ENCODE measurements at places on chromosomes 6 and 20. TPM values are rescaled to one million over a fixed set of nuclear protein-coding genes. Genes with fewer than 3 reads are reported as not detected.

GRCh38 chr6:30719356-30719755 lies 796 bp upstream of the TUBB start:
- H3K36me3 ChIP-seq, result peaks cover 27% of the 10 kb centered on the region
- peak overlapping the region; percentile 86 for H3K4me3 ChIP-seq
- H3K4me1 ChIP-seq, result peaks cover 62% of the 10 kb centered on the region
- no peaks in the 10 kb centered on the region for H3K27me3 ChIP-seq
- peak overlapping the region; percentile 93 for H3K27ac ChIP-seq

DNA sequence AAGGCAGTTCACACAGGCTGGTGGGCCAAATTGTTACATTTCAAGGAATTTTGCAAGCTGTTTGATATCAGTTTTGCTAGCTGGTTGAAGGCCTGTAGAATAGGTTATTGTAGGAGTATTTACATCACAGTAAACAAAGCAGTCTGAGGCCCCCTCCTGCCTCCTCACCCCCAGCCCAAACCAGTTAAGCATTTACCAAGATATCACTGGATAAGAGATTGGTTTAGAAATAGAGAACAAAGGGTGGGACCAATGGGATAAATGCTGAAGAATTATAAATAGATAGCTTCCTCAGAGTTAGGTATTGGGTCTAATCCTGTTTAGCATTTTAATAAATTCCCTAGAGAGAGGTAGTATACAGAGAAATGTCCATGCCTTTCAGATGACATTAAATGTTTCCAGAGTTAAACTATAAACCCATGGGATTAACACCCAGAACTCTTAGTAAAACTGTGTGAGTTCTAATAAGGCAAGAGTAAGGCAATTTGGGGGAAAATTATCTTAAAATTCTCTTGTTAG lies 2.3 kb upstream of the PHACTR2 start:
- no peaks in the 10 kb centered on the region for H3K36me3 ChIP-seq
- no peaks in the 10 kb centered on the region for H3K27me3 ChIP-seq
- H3K4me3 ChIP-seq, result no peak overlapping the region
- H3K27ac ChIP-seq, result peak overlapping the region; percentile 78
- H3K4me1 ChIP-seq, result peaks cover 56% of the 10 kb centered on the region
- DNase-seq, result no peak

- peaks cover 40% of the 10 kb centered on the region for H3K4me1 ChIP-seq
- DNase-seq, result peak; percentile 18
- no peak overlapping the region for H3K4me3 ChIP-seq
- peak overlapping the region; percentile 64 for H3K27ac ChIP-seq
These were observed 65.0 kb upstream of the CD93 start for GRCh38 chr20:23151008-23151703.

- H3K27me3 ChIP-seq, result no peaks in the 10 kb centered on the region
- no peak for DNase-seq
- no peak overlapping the region for H3K4me3 ChIP-seq
- peaks cover 18% of the 10 kb centered on the region for H3K4me1 ChIP-seq
These were observed 3.1 kb upstream of the CCDC167 start for GRCh38 chr6:37502703-37503291.

DNA sequence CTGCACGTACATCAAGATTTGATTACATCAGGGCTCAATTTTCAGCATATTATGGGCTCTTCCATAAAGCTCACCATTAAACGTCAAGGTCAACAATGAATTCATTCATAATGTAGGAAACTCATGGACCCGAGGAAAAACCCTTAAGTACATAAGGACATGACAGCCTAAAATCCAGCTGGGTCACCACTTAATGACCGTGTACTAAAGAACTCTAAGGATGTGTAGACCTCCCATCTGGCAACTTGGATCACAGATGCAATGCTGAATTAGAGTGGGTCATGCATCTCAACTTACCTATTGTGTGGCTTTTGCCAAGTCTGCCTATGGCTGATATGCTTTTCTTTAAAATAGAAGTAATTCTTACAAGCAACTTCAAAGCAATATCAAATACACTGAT lies 26.7 kb upstream of the DEFB112 start:
- H3K36me3 ChIP-seq, result no peaks in the 10 kb centered on the region
- DNase-seq, result no peak
- H3K4me3 ChIP-seq, result no peak overlapping the region
- H3K27me3 ChIP-seq, result no peaks in the 10 kb centered on the region

- H3K4me3 ChIP-seq, result no peak overlapping the region
- no peak for DNase-seq
- no peaks in the 10 kb centered on the region for H3K36me3 ChIP-seq
- no peaks in the 10 kb centered on the region for H3K27me3 ChIP-seq
These were observed 219.3 kb upstream of the THBS2 start for GRCh38 chr6:169472786-169473416.

GRCh38 chr6:158387036-158387435 lies 74.8 kb downstream of the TULP4 start:
- no peak for DNase-seq
- H3K4me1 ChIP-seq, result no peaks in the 10 kb centered on the region
- no peaks in the 10 kb centered on the region for H3K27me3 ChIP-seq
- no peak overlapping the region for H3K27ac ChIP-seq
- no peaks in the 10 kb centered on the region for H3K36me3 ChIP-seq
- no peak overlapping the region for H3K4me3 ChIP-seq

- H3K36me3 ChIP-seq, result no peaks in the 10 kb centered on the region
- no peaks in the 10 kb centered on the region for H3K27me3 ChIP-seq
- DNase-seq, result peak; percentile 73
- H3K27ac ChIP-seq, result no peak overlapping the region
These were observed 5.3 kb upstream of the TCP11 start for GRCh38 chr6:35146453-35146852.

DNA sequence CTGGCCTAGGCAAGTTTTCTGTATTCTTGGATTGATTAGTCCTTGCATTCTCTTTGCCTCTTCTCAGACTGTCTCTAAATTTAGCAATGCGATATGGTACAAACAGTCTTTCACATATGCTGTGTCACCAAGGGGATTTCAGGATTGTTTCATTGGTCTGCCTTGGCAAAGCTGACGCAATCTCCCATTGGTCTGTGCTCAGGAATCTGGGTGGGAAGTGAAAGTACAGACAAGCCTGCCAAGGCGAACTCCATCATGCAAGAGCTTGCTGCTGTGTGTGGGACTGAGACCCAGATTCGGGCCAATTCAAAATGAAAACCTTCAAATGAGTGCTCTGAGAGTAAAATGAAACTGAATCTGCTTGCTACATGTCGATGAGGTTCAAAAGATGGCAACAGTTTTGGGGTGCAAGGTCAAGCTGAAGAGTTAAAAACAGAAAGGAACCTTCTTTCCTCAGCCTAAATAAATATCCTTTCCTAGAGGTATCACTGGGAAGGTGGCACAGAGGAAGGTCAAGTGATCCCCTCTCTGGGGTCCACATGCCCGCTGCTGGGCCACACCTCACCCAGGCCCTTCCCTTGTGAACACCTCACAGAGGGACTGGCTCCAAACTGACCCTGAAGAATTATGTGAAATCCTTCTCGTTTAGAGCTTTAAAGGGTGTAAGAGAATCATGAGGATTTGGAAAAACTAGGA lies 198.8 kb upstream of the PREP start:
- no peaks in the 10 kb centered on the region for H3K27me3 ChIP-seq
- H3K4me1 ChIP-seq, result peaks cover 46% of the 10 kb centered on the region
- peak overlapping the region; percentile 18 for H3K27ac ChIP-seq

DNA sequence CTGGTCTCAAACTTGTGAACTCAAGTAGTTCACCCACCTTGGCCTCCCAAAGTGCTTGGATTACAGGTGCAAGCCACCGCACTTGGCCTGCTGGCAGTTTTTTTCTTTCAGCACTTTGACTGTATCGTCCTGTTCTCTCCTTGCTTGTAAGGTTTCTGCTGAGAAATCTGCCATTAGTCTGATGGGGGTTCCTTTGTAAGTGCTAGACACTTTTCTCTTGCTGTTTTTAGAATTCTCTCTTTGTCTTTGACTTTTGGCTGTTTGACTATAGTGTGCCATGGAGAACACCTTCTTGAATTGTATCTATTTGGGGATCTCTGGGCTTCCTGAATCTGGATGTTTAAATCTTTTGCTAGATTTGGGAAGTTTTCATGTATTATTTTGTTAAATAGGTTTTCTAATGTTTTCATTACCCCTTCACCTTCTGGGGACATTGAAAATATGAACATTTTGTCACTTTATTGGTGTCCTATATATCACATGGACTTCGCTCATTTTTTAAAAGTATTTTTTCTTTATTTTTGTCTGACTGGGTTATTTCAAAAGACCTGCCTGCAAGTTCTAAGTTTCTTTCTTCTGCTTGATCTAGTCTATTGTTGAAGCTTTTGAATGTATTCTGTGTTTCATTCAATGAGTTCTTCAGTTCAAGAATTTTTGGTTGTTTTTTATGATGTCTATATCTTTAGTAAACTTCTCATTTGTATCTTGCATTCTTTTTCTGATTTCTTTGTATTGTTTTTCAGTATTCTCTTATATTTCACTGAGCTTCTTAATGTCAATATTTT lies 22.1 kb downstream of the GJA10 start:
- no peak overlapping the region for H3K4me3 ChIP-seq
- no peaks in the 10 kb centered on the region for H3K36me3 ChIP-seq
- no peaks in the 10 kb centered on the region for H3K27me3 ChIP-seq
- no peaks in the 10 kb centered on the region for H3K4me1 ChIP-seq
- no peak for DNase-seq

- no peak overlapping the region for H3K4me3 ChIP-seq
- H3K4me1 ChIP-seq, result no peaks in the 10 kb centered on the region
- DNase-seq, result no peak
- H3K27ac ChIP-seq, result no peak overlapping the region
These were observed 137.4 kb upstream of the AFDN start for GRCh38 chr6:167689278-167689677.

- H3K4me1 ChIP-seq, result no peaks in the 10 kb centered on the region
- no peak for DNase-seq
- no peaks in the 10 kb centered on the region for H3K36me3 ChIP-seq
- H3K27ac ChIP-seq, result no peak overlapping the region
- H3K27me3 ChIP-seq, result no peaks in the 10 kb centered on the region
These were observed 110.9 kb downstream of the GFRAL start for GRCh38 chr6:55438203-55438602.

GRCh38 chr6:144055121-144055931 lies 40.0 kb downstream of the SF3B5 start:
- no peaks in the 10 kb centered on the region for H3K36me3 ChIP-seq
- H3K27me3 ChIP-seq, result no peaks in the 10 kb centered on the region
- H3K4me1 ChIP-seq, result no peaks in the 10 kb centered on the region
- peak; percentile 44 for DNase-seq
- peak overlapping the region; percentile 25 for H3K27ac ChIP-seq
- H3K4me3 ChIP-seq, result no peak overlapping the region

GRCh38 chr6:50829898-50830444 lies 11.3 kb downstream of the TFAP2B start:
- peaks cover 19% of the 10 kb centered on the region for H3K27me3 ChIP-seq
- no peak for DNase-seq
- no peak overlapping the region for H3K27ac ChIP-seq
- H3K4me1 ChIP-seq, result no peaks in the 10 kb centered on the region

GRCh38 chr6:22029171-22029570 lies 267.7 kb downstream of the PRL start:
- H3K4me1 ChIP-seq, result peaks cover 22% of the 10 kb centered on the region
- no peaks in the 10 kb centered on the region for H3K27me3 ChIP-seq
- H3K4me3 ChIP-seq, result no peak overlapping the region
- no peaks in the 10 kb centered on the region for H3K36me3 ChIP-seq
- H3K27ac ChIP-seq, result no peak overlapping the region
- peak; percentile 29 for DNase-seq

DNA sequence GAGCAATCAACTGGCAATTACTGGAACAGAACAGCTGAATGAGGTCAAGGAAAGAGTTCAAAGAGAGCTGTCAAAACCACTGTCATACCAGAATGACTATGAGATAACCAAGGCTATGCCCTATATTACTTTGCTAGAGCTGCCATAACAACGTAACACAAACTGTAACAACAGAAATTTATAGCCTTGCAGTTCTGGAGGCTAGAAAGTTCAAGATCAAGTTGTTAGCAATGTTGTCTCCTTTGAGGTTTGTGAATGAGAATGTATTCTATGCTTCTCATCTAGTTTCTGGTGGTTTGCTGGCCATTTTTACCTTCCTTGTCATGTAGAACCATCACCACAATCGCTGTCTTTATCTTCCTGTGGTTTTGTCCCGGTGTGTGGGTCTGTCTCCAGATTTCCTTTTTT lies 1323.0 kb upstream of the GJE1 start:
- no peak overlapping the region for H3K4me3 ChIP-seq
- DNase-seq, result no peak
- H3K4me1 ChIP-seq, result no peaks in the 10 kb centered on the region
- H3K27ac ChIP-seq, result no peak overlapping the region
- H3K27me3 ChIP-seq, result no peaks in the 10 kb centered on the region

DNA sequence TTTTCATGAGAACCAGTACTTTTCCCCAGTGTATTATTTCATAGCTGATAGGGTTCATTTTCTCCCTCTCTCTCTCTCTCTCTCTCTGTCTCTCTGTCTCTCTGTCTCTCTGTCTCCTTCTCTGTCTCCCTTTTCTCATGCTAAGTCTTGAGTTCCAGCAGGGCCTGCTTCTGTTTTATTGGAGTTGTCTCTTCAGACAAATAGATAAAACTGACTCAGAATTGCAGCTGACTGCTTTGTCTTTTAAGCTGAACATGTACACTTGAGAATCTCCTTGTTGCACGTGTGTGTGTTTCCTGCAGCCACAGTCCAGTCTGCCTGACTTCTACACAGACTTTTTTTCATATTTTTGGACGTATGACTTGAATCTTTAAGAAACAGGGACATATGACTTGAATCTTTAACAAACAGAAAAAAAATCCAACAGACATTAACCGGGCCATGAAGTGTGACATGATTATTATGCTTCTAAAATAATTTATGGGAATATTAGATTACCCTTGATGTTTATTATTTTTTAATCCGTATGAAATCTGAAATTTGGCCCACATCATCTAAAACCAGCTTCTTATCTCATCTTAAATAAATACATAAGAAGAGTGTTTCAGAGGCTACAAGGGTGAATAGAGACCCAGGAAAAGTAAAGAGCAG lies 71.5 kb downstream of the JAG1 start:
- no peaks in the 10 kb centered on the region for H3K36me3 ChIP-seq
- no peak overlapping the region for H3K27ac ChIP-seq
- H3K27me3 ChIP-seq, result no peaks in the 10 kb centered on the region
- no peaks in the 10 kb centered on the region for H3K4me1 ChIP-seq
- H3K4me3 ChIP-seq, result no peak overlapping the region
- no peak for DNase-seq

- H3K4me3 ChIP-seq, result no peak overlapping the region
- no peaks in the 10 kb centered on the region for H3K36me3 ChIP-seq
- no peaks in the 10 kb centered on the region for H3K27me3 ChIP-seq
- peak; percentile 88 for DNase-seq
These were observed 21.1 kb downstream of the SESN1 start for GRCh38 chr6:109073344-109074132.

The CST4 gene
- not detected for total RNA-seq

The DUSP15 gene
- not detected for total RNA-seq

The SGK2 gene
- 26.2 TPM for total RNA-seq

The HLA-DRB1 gene
- 27.2 TPM for total RNA-seq
